ENCODE measurements at places on chromosomes 12 and 14. TPM values are rescaled to one million over a fixed set of nuclear protein-coding genes. Genes with fewer than 3 reads are reported as not detected.

GRCh38 chr12:19751078-19751477 is 311.8 kb downstream of the AEBP2 start:
- no peak for DNase-seq

DNA sequence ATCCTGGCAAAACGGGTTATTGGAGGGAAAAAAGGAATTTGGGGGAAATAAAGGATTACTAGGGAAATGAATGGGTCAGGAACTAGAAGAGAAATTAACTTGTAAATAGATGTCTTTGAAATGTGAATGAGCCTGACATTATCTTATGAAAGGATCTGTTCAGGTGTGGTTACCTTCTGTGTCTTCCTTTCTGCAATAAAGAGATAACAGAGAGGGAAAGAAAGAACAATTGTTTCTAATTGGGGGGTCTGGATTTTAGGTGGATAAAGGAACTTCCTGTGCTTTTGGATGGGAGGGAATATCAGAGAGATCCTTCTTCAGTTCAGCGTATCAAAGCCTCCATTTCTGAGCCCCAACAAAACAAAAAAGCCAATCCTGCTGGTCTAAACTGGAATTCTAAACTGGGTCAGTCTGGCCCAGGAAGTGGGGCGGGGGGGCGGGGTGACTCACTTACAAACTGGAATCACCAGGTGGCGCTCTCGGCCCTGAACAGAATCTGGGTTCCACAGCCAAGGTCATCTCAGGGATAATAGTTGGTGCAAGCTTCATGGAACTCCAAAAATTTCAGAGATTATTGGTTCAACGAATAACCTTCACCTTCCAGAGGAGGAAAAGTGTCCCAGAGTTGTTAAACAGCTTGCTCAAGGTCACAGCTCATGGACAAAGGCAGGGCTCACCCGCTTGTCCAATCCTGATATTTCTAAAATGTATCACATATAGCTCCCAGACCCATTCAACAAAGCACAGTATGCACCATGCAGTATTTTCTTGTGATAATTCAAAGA is 15.2 kb upstream of the PEBP1 start:
- DNase-seq, result no peak

GRCh38 chr12:68377881-68378280 is 45.7 kb upstream of the MDM1 start:
- DNase-seq, result no peak

DNA sequence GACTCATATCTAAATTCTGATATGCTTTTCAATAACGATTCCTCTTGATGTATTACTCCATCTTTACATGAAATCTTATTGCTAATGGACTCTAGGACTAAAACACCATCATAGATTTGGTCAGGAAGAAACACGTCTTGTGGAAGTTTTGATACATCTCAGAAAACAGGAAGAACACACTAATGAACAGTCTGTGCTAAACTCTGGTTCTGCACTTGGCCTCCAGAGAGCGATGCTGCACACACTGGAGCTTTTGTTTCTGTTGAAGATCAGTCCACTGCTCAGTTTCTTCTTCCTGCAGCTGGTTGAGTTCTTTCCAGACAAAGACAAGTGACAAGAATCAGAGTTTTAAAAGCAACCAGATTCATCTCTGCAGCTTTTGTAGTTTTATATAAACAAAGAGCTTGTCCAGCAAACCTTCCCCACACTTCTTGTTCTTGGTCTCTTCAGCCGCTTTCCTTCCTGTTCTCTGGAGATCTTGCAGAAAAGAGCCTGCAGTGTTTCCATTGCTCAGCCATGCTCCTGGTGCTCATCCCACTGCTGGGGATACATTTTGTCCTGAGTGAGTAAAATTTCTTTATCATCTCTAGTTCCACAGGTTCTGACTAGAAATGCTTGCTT is 229.1 kb upstream of the OR4E1 start:
- DNase-seq, result no peak

The NXPH4 gene
- total RNA-seq, result not detected

The APOF gene
- not detected for total RNA-seq

Measured in dermis microvascular lymphatic vessel endothelial cell (primary cell).